ENCODE measurements at places on chromosomes 13 and 19.

GRCh38 chr13:57632276-57633140, 964 bp downstream of the PCDH17 start:
- DNase-seq: no peak

- no peak for DNase-seq
These were observed 41.5 kb downstream of the PTPRS start for GRCh38 chr19:5299137-5299536.

- DNase-seq: no peak
These were observed 32.2 kb upstream of the MBNL2 start for GRCh38 chr13:97189928-97190327.

DNA sequence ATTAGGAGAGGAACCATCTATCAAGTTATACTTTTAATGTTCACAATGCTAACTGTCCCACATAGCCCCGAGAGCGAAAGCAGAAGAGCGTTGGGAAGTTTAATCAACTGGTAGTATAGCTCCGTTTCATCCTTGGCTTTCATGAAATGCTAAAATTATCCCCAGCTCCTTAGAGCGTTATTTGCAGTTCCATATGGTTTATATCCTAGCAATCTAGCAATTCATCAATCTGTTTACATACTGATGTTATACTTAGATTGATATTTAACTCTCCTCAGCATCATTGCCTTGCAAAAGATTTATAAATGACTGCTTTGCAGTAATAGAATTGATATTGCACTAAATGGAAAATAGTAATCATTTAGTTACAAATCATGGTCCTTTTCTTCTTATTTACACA, 419.8 kb downstream of the COG6 start:
- no peak for DNase-seq

DNA sequence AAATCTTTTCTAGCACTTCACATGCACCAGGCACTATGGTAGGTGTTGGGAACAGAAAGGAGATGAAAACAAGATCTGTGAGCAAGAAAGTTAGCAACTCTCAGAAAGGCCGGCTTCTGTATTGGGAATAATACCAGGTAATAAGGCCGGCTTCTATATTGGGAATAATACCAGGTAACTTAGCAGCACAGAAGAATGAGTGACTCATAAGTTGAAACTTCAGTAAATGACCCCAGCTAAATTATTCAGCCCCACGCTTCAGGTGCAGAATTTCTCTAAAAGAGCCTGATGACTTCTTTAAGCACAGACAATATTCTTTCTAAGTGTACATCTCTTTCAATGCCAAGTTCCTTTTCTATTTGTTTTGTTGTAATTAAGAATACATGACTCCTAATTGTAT, 151.3 kb downstream of the MYO16 start:
- DNase-seq: no peak

GRCh38 chr19:41111750-41112295, 2.4 kb upstream of the CYP2F1 start:
- DNase-seq: no peak

DNA sequence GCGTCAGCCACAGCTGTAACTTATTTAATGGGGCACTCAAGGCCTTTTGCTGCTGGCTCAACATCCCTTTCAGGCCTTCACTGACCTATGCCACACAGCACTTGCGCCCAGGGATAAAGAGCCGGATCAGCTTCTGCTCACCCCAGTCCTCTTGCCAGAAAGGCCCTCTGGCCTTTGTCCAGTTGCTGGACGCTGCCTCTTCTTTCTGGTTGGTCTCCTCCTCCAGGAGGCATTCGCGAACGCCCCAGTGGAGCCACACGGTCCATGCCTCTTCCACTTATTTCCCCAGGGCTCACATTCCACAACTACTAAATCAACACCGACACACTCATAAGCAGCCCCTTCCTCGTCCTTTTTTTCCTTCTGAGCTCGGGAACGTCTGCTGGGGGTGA, 3.7 kb upstream of the ZNF329 start:
- DNase-seq: no peak

- DNase-seq: no peak
These were observed 18.6 kb downstream of the NALCN start for GRCh38 chr13:101397742-101398141.

GRCh38 chr19:4531562-4532165, 3.4 kb downstream of the PLIN5 start:
- no peak for DNase-seq

DNA sequence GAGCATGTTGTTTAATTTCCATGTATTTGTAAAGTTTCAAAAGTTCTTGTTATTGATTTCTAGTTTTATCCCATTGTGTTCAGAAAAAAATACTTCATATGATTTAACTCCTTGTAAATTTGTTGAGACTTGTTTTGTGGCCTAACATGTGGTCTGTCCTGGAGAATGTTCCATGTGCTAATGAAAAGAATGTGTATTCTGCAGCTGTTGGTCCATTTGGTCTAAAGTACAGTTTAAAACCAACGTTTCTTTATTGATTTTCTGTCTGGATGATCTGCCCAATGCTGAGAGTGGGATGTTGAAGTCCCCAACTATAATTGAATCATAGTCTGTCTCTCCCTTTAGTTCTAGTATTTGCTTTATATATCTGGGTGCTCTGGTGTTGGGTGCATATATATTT, 34.9 kb upstream of the TPP2 start:
- no peak for DNase-seq

DNA sequence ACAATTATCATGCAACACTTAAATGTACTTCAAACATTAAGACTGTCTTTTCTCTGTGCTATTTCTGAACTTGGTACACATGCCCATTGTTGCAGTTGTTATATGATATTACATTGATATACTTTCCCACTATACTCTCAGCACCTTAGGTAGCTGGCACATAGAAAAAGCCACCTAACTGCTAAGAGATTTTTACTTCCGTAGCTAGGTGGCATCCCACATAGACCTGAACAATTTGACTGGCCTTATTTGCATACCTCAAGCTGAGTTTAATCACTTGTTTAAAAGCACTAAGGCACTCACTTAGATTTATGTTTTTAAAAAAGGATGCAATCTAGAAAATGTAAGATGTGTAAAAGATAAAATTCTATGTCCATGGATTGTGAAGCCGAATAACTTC, 194.2 kb downstream of the POU4F1 start:
- DNase-seq: no peak

DNA sequence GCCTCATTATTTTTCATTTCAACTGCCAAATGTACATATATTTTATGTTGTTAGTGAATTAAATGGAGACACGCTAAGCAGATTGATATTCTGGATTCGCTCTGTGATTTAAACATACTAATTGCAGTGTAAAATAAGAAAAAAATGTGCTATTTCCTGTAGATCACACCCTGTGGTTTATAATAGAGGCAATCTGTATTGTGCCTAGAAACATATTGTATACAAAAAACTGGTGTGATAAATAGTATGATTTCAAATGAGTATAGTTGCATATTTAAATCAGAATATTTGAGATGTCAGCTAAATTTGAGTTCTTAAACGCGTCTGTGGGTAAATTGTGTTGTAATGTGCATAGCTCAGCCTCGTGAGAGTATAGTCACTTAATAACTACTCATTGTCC, 643.9 kb downstream of the TBC1D4 start:
- DNase-seq: no peak

DNA sequence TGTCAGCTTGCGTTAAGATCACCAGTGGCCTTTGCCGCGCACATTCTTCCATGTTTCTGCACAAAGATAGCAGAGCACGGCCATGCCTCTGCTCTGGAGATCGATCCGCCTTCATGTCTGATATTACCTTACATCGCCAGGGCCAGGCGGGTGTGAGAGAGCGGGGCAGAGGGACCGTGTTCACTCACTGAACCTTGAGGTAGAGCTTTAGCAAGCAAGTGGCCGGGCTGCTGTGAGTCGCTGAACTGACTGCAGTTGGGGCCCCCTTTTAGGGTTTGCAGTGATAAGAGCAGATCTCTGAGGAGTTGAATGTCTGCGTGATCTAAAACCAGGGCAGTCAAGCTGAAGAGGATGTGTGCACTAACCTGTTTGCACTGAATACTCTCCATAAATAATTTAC, 275.4 kb upstream of the OBI1 start:
- DNase-seq: no peak

DNA sequence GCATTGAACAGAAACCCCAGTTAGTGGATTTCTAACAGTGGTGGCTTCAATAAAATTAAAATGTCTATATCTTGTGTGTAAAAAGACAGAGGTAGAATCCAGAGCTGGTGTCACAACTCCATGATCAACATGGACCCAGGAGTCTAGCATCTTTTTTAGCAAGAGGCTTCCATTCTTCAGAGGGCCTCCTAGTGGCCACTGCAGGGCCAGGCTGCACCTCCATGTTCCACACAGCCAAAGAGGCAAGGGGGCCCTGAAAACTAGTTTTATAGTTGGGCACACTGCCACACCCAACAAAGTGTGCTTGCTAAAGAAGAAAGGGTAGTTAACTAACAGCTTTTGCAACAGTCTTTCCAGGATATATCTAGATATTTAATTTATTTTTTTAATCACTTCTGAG, 12.9 kb downstream of the N4BP2L1 start:
- DNase-seq: no peak

- no peak for DNase-seq
These were observed 294.3 kb upstream of the MAB21L1 start for GRCh38 chr13:35770756-35771297.

DNA sequence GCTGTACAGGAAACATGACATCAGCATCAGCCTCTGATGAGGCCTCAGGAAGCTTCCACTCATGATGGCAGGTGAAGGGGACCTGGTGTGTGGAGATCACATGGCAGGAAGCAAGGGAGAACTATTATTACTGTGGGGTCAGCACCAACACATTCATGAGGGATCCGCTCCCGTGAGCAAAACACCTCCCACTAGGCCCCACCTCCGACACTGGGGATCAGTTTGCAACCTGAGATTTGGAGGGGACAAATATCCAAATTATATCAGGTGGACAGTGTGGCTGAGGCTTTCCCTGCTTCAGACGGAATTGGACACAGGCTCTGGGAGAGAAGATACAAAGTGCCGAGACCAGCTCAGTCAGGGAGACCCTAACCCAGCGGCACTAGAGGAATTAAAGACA, 5.7 kb upstream of the ZNF792 start:
- DNase-seq: no peak

DNA sequence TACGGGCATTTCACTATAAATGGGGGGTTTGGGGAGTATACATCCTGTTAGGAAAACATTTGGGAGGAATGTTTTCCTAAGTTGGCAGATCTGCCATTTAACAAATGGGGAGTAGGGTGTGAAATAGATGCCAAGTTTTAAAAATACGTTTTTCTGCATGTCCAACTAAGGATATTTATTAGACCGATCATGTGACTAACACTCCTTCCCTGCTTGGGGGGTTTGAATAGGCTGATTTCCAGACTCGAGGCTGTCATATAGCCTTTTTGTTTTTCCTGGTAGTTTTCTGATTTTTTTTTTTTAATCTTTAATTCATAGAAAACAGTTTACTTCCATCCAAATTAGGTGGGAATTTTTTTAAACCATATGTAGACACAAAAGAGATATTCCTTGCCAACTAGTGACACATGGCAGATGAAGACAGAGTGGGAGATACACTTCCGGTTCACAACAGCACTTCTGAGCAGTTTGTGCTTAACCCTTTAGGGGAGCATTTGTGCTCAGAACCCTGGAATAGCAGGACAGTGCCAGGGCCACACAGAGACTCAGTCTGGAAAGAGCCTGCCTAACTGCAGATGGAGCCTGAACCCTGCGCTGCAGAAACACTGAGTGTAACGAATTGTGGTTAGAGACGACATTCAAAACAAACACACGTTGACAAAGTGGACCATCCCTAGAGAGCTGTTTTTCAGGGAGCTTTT, 5.6 kb upstream of the GATAD2A start:
- no peak for DNase-seq

DNA sequence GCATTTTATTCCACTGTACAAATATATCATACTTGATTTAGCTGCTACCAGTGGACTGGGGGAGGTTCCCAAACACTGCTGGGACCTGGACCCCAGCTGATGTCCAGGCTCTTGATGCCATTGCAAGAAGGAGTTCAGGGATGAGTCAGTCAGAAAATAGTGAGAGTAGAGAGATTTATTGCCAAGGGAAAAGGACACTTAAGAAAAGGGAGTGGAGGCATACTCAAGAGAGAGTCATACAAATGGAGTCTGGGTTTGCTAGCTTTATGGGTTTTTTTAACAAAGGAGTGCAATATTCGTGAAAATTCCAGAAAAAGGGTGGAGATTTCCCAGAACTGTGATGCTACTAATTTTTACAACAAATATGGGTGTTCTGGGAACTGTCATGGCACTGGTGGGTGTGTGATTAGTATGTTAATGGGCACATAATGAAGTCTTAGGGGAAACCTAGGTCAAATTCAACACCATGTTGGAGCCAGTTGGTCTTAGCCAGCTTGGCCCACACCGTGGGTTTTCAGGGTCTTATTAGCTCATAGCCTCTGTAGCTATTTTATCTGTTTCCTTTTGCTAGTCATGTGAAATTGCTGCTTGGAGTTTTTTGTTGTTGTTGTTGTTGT, 36.2 kb downstream of the GPC6 start:
- no peak for DNase-seq

DNA sequence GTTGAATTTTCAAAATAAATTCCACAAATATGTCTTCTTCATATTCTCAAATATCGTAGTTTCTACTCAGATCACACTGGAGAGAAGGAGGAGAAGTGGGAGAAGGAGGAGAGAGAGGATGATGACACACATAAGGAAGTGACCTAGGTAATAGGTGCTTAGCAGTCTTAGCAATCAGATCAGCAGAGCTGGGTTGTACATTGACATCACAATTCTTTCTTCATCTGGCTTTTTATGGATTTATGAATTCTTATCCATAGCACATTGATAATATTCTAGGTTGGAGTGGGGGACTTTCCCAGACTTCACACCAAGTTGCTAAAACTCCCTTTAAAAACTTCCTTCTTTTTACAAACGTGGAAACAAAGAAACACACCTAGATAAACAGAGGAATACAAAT, 86.9 kb downstream of the FGF9 start:
- no peak for DNase-seq

DNA sequence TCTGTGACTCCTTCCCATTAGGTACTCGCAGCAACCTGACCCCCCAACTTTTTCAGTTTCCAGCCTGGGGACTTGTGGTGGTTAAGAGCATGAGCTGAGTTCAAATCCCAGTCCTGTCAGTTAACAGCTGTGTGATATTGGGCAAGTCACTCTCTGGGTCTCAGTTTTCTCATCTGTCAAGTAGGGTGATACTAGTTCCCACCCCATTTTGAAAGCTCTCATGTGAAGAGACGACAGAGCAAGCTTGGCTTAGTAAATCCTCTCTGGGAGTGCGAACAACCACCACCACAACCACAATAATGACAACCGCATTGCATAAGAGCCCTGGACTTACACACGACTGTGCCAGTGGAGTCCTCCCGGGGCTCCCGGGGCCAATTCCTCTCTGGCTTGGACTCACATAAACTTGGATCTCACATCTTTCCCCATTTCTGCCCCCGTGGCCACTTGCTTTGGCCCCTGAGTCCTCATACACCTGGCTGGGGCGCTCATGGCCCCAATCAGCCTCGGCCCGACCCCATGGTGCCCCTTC, 454 bp downstream of the BLVRB start:
- DNase-seq: no peak

GRCh38 chr19:33492090-33492489, 29.5 kb downstream of the PEPD start:
- DNase-seq: no peak

- no peak for DNase-seq
These were observed 27.1 kb downstream of the FAM216B start for GRCh38 chr13:42808341-42808940.

- no peak for DNase-seq
These were observed 31.2 kb downstream of the SYDE1 start for GRCh38 chr19:15138427-15138826.

GRCh38 chr19:50490991-50491472, 14.4 kb upstream of the GARIN5A start:
- DNase-seq: no peak

Data from NCI-H187 (cell line).